CD4-positive, alpha-beta T cell treated with Interleukin-12 subunit alpha and Interleukin-12 subunit beta, for 1 hour (primary cell): ENCODE measurements at places on chromosomes 16 and 17.

DNA sequence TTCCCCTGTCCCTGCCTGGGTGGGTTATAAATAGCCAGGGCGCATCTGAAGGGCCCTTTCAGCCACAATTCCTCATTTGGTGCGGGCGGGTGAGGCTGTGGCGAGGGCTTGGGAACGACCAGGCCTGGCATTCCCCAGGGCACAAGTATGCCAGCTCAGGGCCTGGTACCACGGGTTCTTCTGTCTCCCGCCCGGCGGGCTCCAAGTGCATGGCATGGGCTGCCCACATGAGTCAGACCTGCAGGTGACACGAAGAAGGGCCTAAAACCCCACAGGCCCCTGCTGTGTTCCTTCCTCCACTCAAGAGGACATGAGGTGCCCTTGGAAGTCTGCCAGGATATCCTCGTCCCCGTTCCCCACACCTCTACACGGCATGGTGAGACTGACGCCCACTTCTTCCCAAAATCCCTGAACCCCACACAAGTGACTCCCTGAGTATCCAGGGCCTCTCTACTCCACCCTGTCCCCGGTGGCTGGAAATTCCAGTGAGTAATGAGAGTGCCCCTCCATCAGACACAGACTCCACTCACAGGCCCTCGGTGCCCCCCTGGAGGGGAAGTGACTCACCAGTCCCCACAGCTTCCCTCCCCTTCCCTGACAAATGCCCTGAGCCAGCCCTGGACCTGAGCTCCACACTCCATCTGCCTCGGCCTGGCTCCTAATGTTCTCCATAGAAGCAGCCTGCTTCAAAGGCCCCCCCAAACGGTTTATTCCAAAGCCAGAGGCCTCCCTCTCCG is 68.8 kb downstream of the ABR start:
- DNase-seq, result peak; percentile 10

DNA sequence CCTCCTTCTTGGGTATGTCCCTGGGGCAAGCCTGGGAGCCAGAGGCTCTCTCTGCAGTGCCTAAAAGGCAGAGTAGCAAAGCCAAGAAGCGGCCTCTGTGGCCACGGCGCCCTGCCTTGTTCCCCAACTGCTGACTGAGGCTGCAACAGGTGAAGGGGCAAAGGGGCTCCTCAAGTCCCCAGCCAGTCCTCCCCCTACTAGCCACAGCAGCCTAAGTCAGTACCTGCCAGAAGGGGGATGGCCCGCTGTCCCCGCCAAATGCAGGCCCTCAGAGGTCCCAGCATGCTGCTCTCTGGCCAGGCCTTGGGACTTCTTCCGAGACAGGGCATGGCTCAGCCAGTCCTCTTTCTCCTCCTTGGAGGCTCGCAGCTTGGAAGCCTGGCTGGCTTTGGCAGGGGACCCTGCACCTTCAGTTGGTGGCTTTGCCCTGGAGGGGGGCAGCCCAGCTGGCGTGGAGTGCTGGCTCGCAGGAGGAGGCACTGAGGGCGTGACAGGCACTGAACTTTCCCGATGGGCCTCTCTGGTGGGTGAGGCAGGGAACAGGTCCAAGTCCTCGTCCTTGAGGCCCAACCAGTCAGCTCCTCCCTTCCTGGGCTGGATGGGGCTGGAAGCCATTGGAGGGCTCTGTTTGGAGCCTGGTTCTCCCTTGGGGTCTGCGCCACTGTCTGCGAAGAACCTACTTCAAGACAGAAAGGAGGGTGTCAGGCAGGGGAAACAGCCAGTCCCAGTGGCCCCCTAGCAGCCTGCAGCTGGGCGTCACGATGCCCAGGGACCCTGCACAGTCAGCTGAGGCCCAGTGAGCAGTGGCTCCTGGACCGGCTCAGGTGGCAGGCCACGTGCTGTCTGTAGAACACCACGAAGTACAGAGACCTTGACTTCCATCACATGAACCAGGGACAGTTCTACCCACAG is 17.6 kb downstream of the FBF1 start:
- no peak for DNase-seq

- no peak for DNase-seq
Observed at GRCh38 chr16:14513389-14514107, 116.5 kb downstream of the PARN start.

DNA sequence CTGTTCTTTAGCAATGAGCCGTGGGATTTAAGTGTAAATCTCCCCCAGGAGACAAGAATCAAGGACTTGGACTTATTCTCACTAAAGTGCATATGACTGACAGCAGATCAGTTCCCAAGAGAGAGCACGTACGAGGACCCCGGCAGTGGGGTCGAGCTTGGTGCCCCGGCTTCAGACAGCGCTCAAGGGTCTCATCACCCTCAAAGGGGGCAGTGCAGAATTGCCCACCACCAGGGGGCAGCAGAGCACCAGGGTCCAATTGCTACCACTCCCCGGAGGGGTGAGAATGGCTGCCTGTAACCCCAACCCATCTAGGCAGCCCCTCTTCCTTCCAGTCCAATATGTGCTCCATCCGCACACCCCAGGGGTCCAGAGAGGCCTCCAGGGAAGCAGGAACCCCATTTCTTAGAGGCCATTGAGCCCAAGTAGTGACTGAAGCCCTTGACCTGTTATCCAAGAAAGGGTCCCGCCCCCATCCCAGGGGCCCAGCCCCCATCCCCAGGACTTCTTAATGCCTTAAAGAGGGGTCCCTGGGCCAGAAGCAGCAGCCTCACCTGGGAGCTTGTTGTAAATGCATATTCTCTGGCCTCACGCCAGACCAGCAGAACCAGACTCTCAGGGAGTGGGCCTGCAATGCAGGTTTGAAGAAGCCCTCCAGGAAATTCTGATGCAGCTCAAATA is 86.1 kb downstream of the ZDHHC7 start:
- DNase-seq, result peak; percentile 64

DNA sequence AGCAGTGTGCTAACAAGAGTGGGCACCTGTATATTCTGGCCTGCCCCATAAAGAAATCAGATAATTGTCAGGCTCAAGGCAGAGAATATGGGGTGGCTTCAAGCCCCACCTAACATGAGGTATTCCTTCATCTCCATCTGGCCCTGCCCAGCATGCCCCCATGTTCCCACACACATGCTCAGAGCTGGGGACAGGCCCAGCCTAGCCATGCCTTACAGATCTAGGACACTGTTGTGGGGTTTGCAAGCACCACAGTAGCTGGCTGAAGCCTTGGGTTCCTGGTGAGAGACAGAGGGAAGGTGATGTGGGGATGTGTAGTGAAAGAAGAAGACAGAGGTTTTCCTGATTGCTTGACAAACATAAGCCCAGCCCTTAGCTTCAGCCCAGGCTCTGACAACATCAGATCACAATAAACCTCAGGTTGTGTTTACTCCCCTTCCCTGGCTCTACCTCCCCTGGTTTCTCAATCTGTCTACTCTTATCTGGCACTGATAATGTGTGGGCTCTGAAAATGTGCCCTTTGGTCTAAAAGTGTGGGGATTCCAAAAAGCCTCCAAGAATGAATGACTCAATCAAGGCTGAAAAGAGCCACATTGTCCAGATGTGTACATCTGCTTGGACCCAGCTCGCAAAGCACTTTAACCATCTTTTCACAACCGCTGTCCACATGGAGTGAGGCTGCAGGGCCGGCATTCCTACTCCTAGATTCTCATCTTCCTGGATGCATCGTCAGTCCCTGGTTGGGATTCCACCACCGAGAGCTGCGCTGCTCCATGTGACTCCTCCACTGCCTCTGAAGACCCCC is 34.4 kb downstream of the CDRT4 start:
- no peak for DNase-seq

GRCh38 chr17:36501351-36501750 is 14.9 kb downstream of the ZNHIT3 start:
- DNase-seq, result no peak

DNA sequence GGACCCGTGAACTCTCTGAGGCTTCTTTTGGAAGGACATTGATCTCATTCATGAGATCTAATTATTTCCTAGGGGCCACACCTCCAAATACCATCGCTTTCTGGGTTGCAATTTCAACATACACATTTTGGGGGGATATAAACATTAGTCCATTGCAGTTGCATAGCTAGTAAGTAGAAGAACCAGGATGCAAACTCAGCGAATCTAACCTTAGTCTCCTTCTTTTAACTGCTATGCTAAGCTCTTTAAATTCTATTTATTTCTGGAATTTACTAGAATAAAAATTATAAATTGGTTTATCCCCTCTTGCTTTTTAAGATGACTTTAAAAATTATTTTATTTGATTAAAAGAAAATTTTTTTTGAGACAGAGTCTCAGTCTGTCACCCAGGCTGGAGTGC is 232.5 kb upstream of the EEF2KMT start:
- no peak for DNase-seq
